Substantia nigra (tissue), 51 donors: ENCODE measurements at places on chromosomes 4 and X.

- no peak for DNase-seq
These were observed 138.7 kb downstream of the PDGFC start for GRCh38 chr4:156832886-156833285.

DNA sequence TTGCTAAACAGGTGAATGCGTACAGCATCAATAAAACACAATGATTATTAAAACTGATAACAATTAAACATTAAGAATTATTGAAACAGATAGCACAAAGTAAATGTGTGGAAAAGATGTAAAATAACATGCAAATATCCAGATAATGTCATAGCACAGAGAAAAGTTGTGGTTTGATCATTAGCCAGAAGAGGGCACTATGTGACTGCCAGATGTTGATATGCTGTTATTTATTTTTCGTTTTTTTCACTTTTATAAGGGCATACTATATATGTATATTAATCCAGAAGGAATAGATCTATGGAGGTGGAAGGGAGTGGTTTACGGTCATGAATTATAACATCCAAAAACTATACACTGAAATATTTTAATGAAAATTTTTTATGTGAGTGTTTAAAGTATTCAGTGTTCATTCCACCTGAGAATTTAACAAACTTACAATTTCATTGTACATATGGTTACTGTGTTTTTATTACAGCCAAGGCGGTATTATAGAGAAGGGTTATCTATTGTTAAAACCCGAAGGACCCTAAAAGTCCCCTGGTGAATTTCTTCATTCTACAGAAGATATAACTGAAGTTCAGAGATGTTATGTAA, 211.9 kb upstream of the UGT8 start:
- no peak for DNase-seq

DNA sequence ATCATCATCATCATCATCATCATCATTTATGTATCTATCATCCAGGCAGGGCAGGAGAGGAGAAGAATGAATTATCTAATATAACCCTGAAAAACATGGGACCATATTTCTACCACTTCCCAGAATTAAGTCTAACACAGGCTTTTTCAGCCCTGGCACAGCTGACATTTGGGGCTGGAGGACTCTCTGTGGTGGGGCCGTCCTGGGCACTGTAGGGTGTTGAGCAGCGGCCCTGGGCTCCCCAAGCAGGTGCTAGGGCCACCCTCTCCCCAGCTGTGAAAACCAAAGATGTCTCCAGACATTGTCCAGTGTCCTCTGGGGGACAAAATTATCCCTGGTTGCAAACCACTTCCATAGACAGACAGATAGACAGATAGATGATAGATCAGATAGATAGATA, 288.4 kb downstream of the CRLF2 start:
- no peak for DNase-seq

GRCh38 chr4:74615411-74615810, 170.5 kb downstream of the AREG start:
- DNase-seq: no peak

- no peak for DNase-seq
These were observed 758 bp downstream of the SDAD1 start for GRCh38 chr4:75989846-75990528.

DNA sequence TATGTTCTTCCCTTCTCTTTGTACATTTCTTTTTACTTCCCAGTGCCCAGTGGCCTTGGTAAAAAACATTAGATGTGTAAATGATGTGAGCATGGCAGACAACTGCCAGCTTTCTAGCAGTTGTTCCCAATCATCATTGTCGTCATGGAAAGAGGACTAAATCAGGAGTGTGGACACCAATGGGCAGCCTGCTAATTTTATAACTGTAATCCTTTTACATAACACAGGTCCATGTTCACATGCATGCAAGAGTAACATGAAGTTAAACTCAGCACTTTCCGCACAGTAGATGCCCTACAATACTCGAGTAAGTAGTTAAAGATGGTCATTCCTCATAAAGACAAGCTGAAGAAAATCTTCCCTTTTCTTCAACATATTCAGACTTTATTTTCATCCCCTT, 23.4 kb upstream of the G3BP2 start:
- DNase-seq: no peak

DNA sequence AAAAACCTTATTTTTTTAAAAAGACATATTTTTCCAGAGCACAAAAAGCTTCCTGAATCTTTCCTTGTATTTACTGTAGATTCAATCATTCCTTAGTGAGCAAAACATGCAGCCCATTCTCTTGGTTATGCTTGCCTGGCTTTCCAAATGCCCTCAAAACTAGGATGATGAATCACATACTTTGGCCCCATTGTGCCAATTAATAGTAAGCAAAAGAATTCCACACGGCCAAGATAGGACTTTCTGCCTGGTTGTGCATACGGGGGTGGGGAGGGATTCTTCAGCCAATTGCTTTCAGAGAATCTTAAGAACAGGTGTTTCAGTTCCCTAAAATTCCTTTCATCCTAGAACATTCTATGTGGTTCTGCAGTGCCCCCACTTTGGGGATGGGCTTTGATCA, 7.0 kb downstream of the RAI2 start:
- DNase-seq: no peak

DNA sequence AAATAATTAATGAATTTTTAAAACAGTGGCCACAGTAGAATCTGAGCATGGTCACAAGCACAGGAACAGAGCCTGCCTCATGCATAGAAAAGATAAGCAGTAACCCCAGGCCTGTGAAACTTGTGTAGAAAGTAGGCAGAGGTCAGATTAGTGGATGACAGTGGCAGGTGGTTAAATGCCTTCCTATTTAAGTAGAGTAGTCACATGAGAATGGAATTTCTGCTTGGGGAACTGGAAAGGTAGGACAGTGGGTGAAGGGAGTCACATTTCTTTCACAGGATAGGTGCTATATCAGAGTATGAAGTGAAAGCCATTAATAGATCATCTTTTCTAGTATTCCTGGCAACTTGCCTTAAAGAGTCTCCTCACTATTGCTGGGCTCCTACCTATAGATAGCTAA, 34.9 kb upstream of the ASB12 start:
- no peak for DNase-seq

GRCh38 chr4:86586626-86587380, 7.3 kb upstream of the PTPN13 start:
- DNase-seq: no peak

DNA sequence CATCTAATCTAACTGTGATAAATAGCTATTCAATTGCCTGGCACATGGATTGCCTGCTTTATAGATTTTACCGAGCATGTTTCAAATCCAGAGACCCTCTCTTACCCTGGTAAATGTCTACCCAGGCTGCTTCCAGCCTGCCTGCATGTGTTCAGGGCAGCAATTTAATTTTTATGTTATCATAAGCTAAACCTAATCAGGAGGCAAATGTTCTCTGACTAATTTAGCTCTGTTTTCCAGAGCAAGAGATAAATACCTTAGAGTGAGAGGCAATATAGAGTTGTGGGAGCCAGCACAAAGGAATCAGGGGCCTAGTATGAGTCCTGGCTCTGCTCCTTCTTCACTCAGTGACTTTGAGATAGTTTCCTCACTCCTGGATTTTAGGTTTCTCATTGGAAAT, 37.7 kb downstream of the PARM1 start:
- DNase-seq: no peak

GRCh38 chr4:26802790-26803189, 57.9 kb upstream of the STIM2 start:
- DNase-seq: no peak

- no peak for DNase-seq
These were observed 15.1 kb downstream of the MCUB start for GRCh38 chr4:109574931-109575804.

GRCh38 chrX:128650326-128650725, 598.1 kb upstream of the ACTRT1 start:
- DNase-seq: no peak

DNA sequence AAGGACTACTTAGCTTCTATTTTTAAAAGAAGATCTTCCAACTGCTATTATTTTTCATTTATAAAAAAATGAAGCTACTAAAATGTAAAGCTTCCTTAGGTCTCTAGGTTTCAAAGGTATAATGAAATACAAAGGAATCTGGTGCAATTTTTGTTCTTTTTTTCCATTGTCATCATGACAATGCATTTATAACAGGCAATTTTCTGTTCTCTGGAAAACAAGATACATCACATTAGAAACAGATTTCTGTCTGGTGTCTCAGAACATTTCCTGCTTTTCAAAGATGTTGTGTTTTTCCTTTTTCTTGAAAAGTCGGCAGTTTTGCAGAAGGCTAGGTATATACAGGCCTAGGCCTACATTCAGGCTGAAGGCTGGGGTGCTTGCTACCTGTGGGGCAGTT, 63.6 kb upstream of the ATP8A1 start:
- no peak for DNase-seq

GRCh38 chr4:108035691-108036090, 46.0 kb downstream of the HADH start:
- DNase-seq: no peak

GRCh38 chr4:134024251-134024650, 177.3 kb downstream of the PABPC4L start:
- DNase-seq: no peak

- DNase-seq: no peak
These were observed 420.8 kb upstream of the DIPK2B start for GRCh38 chrX:45621376-45622041.
